Neural progenitor cell (in vitro differentiated cells): ENCODE measurements at places on chromosomes 2 and 18. TPM values are rescaled to one million over a fixed set of nuclear protein-coding genes. Genes with fewer than 3 reads are reported as not detected.

PLGLB2 gene
- total RNA-seq, result 0.52 and 2.3 TPM in 2 replicates

RAB31 gene
- total RNA-seq, result 4.6 and 5.0 TPM in 2 replicates

LIMS4 gene
- total RNA-seq, result 0.28 TPM in 1 of 2 replicates, not detected in the other

GRCh38 chr2:33343387-33343895 lies 133.0 kb upstream of the RASGRP3 start:
- DNase-seq, result no peak

GRCh38 chr2:108128249-108128648 lies 111.5 kb upstream of the SULT1C3 start:
- DNase-seq, result no peak

GRCh38 chr2:10269711-10270610 lies 32.7 kb upstream of the HPCAL1 start:
- no peak for DNase-seq

ABCG5 gene
- not detected in 2 replicates for total RNA-seq

GRCh38 chr2:14237902-14238301 lies 394.6 kb upstream of the LRATD1 start:
- no peak for DNase-seq

WDR7 gene
- total RNA-seq, result 8.3 and 12.3 TPM in 2 replicates

DNA sequence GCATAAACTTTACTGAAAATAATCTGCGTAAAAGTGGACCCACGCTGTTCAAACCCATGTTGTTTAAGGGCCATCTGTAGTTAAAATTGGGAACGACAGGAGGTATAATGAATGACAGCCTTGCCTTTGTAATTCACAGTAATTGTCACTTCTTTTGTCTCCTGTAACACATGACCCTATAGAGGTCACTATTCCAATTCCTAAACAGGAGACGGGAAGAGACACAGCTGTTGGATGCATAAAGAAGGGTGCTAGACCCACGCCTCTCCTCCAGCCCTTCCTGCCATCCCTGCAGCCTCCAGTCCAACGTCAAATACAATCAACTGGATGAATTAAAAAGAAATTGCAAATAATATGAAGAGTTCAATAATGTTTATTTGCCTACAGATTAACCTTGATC lies 63.1 kb upstream of the NFATC1 start:
- no peak for DNase-seq

GRCh38 chr2:86783615-86784339 lies 6.9 kb downstream of the CD8A start:
- DNase-seq, result no peak

GRCh38 chr2:100321866-100322820 lies at the start of gene LONRF2:
TSS of gene LONRF2 (minus strand) at chr2:100322501. CDS start at chr2:100322093, 408 bp downstream.
- peak; percentile 67 for DNase-seq

DNA sequence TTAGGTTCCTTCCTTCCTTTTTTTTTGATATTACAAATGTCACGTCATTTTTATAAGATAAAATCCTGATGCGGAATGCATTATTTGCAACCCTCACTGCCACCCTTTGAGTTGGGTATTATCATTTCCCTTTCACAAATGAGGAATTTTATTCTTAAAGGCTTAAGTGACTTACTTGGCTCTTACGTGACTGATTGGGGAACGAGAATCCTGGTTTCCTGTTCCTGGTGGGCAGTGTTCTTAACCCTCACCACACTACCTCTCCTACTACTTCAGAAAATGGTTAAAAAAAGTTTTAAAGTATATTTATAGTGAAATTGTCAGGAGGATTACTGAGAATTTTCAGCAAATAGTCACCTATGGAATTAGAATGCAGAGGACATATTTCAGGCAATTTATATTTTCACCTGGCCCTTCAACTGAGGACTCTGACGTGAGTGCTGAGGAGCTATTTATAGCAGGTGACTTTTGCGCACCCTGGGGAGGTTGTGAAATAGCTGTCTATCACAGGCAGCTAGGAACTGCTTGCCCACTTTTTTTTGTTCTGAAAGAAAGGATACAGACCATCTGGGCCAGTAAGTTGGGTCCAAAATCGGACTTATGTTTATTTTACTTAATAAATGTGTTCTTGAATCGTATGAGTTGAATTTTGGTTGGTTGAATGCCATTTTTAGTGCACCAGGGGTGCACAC lies 18.7 kb upstream of the RASGRP3 start:
- DNase-seq, result no peak

- peak; percentile 86 for DNase-seq
Measured at GRCh38 chr18:48408727-48409590, at the start of gene ZBTB7C. TSS of gene ZBTB7C (minus strand) at chr18:48409383.

DNA sequence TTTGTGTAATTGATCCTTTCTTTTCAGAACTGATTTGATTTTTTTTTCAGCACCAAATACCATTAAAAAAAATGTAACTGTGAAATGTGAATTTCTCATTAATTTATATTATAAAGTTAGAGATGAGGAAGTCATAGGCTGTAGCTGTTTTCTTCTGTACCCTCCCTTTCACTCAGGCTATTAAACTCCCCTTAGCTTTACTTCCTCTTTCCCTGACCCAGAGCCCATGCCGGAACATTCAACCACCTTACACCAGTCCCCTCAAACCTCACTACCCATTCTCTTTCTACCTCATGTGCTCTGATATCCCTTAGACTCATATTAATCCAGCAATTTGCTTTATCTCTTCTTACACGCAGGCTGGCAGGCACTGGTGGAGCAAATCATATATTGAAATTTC lies 12.4 kb downstream of the GALNT5 start:
- no peak for DNase-seq

DNA sequence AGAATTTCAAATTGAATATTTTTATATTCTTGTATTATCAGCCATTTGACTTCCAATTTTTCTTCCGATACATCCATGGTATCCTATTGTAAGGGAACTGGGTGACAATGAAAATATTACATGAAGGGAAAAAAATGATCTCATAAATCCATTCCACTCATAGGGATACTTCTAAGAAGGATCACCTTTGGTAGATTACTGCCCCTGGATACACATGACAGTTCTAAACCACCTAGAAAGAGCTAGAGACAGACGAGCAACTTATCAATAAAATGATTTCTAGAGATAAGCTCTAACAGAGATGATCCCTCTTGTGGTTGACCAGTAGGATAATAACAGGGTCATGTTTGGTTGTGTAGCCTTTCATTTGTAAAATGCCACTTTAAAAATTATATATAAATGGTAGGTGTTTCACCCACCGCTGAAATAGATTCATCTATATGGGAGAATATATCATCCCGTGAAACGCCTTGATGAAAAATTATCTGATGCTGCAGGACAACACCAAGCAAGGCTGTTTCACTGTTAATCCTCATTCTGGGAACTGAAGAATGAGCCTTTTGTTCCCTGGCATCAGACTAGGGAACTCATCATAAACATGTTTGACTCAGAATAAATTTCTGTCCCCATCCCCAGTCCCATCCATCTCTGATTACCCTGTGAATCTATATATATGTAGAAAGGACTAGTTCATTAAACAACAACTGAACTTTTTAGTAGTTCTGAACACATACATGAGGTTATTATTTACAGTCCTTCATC lies 180.0 kb downstream of the TCF4 start:
- no peak for DNase-seq

MXD1 gene
- total RNA-seq, result 3.9 and 5.3 TPM in 2 replicates

DNA sequence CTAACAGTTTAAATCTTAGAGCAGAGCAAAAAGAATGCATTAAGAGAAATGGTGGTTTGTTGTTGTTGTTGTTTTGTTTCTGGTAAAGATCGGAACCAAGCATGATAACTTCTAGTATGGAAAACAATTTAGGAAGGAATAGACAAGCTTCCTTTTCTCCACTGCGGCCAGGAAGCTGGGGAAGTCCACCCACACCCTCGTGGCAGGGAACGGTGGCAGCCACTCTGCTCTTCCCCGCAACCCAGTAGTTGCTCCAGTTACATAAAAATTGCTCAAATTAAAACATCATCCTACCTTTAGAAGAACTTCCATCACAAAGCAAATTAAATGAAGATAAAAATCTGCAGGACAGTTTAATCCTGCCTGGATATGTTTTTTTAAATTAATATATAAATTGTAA lies 113.0 kb downstream of the RBMS1 start:
- DNase-seq, result no peak

DNA sequence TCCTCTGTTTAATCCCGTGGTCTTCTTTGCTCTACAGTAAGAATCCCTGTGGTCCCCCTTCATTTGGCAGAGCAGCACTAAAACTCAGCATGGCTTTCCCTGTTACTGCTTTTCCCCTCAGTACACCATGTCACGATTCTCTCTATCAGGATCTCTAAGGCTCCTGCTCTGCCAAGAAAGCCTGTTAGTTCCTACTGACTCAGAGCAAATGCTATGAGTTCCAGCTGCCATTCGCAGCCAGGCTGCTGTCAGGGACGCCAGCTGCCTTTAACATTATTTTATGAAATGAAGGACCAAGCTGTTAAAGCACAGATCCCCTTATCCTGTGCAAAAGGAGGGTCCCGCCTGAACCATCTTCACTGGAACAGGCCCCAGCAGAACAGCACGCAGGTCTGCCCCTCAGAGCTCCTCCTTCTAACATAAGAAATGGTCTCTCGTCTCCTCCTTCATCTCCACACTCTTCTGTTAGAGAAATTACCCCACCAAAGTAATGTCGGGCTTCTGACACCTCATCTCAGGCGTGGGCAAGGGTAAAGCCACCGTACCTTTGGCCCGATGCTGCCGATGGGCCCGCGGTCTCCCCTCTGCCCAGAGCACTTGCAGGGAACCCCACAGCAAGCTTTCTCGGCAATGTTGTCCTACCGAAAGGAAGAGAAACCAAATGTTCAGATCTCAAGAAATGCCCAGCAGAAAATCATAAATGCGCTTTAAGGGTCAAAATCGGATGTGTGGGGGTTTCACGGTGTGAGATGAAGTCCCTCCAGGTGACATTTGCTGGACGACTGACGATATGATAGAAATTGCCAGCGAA lies 52.6 kb downstream of the COL6A3 start:
- no peak for DNase-seq
